HFF-Myc (cell line): ENCODE measurements at places on chromosomes 3 and 15.

DNA sequence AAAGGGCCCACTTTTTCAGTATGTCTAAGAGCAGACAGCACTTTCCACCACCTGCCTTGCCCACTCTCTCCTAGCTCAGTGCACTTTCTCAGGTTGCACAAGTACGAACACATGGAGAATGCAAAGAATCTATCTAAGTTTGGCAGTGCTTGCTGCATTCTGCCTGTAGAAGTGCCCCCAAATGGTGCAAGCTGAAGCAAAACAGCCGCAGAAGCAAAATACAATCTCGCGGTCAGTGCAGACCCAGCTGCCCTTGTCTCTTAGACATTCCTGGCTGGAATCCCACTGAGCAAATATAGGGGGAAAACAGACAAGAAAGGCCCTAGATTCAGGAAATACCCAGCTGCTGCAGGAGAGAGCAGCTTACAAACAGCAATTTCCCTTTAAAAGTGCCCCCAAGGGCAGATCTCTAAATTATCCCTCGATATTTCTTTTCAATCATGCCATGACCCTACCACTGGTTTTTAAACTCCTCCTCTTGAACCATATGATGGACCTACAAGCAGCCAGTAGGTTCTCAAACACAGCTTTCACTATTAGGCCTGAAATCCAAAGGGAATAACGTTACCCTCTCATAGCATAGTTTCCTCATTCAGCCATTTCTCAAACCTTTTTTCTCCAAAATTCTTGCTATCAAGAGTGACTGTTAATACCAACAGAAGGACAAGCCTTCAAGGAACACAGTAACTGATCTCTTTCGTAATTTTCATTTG is 67.0 kb downstream of the TNIK start:
- no peak for DNase-seq

DNA sequence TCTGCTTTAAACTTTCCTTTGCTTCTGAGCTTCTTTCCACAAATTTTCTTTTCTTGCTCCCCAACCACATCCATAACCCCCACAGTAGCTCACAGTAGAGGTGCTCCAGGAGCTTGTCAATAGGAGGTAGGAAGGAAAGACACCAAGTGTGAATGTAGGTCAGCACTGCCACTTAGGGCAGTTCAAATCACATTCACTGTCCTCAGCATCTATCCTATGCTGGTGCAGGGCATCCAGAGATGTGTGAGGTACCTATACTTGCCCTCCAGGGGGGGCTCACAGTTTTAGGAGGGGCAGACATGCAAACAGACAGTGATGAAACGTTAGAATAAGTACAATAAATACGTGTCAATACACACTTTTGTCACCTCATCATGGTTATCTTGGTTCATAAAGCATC is 1.5 kb upstream of the SPSB4 start:
- no peak for DNase-seq

DNA sequence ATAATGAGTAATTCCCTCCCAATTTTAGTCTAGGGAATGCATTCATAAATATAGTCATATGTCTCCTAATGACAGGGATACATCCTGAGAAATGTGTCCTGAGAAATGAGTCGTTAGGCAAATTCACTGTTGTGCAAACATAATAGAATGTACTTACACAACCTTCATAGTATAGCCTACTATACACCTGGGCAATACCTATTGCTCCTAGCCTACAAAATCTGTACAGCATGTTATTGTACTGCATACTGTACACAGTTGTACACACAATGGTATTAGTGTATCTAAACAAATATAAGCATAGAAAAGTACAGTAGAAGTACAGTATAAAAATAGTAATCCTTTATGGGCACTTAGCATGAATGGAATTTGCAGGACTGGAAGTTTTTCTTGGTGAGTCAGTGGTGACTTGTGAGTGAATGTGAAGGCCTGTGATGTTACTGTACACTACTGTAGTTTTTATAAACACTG is 6.6 kb downstream of the DTWD1 start:
- DNase-seq, result peak; percentile 88

- no peak for DNase-seq
Measured at GRCh38 chr15:27365456-27365855, 394.5 kb downstream of the GABRG3 start.

GRCh38 chr15:56667517-56667916 is 65.8 kb downstream of the ZNF280D start:
- no peak for DNase-seq

- DNase-seq, result no peak
Measured at GRCh38 chr15:68843425-68844311, 23.0 kb upstream of the ANP32A start.

DNA sequence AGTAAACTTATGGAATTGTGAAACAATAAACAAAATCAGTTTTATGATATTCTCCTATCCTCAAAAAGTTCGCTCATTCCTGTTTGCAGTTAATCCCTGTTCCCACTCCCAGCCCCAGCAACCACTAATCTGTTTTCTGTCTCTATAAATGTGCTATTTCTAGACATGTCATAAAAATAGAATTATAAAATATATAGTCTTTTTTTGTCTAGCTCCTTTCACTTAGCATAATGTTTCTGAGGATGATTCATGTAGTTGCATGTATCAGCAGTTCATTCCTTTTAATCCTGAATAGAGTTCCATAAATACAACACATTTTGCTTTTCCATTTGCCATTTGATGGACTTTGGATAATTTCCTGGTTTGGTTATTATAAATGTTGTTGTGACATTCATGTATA is 140.0 kb downstream of the KCNAB1 start:
- no peak for DNase-seq

- no peak for DNase-seq
Measured at GRCh38 chr3:70464876-70465275, 152.4 kb upstream of the MDFIC2 start.

DNA sequence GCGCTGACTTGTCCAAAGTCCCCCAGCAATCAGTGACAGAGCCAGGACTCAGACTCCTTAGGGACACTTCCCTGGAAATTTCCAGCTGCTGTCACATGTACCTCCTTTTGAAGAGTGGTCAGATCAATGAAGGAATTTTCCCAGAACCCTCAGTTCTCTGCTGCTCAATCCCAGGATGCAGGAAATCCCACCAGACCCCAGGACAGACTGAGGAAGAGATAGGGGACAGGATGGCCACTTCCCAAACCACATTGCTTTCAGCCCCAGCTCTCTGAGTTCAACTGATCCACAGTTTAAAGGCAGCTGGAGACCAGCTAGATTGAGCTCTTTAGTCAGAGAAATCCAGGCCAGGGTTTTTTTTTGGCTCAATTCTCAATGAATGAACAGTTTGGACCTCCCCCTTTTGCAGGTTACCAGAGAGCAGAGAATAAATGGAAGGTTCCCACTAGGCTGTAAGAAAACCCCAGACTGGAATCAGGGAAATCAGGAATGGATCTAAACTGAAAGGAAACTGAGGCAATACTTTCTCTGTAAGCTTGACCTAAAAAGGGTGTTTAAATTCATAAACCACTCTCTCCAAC is 1.5 kb downstream of the CYP1A1 start:
- DNase-seq, result no peak

GRCh38 chr3:150411546-150411945 is 3.4 kb downstream of the TSC22D2 start:
- DNase-seq, result no peak

DNA sequence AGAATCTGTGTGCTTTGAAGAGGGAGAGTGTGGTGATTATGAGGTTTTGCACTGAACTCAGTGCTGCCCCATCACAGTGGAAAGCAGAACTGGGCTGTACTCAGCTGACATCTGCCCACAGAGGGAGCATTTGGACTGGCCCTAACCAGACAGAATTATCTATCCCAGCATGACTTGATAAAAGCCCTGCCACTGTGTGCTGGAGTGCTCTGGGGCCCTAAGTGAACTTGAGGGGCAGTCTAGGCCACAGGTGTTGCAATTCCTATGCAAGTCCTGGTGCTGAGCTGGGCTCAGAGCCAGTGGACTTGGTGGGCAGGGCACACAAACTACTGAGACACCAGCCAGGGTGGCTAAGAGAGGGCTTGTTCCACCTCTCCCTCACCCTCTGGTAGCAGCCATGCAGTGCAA is 269.2 kb upstream of the CTNNB1 start:
- no peak for DNase-seq

- no peak for DNase-seq
Measured at GRCh38 chr3:193782276-193782647, 189.3 kb downstream of the OPA1 start.

DNA sequence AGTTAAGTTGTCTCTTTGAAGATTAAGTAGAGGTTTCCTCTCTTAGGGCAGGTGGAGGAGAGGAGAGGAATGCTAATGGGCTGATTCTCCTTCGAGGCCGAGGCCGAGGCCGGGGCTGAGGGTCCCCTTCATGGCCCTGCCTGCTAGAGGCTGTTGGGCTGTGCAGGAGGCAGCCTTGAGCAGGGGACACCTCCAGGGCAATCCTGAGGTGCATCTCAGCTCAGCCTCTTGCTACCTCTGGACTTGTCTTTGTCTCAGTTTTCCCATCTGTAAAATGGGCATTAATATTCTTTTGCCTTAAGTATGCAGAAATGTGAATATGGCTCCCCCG is 97.7 kb upstream of the PRR20G start:
- DNase-seq, result no peak

DNA sequence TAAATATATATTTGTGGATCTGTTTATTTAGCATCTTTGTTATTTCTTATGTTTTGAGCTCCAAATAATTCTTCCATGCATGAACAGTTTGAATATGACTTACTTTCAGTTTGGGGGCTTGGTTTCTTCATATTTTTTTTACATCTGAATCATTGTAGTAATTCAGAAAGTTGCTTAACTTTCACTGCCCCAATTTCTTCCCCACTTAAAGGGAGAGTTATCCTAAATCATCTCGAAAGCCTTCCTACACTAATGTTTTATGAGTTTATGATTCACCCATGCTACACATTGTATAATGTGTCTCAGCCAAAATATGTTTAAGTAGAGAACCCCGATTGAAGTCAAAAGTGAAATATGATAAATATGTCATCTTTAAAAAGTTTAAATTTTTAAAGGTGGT is 47.8 kb downstream of the SPRED1 start:
- DNase-seq, result no peak

DNA sequence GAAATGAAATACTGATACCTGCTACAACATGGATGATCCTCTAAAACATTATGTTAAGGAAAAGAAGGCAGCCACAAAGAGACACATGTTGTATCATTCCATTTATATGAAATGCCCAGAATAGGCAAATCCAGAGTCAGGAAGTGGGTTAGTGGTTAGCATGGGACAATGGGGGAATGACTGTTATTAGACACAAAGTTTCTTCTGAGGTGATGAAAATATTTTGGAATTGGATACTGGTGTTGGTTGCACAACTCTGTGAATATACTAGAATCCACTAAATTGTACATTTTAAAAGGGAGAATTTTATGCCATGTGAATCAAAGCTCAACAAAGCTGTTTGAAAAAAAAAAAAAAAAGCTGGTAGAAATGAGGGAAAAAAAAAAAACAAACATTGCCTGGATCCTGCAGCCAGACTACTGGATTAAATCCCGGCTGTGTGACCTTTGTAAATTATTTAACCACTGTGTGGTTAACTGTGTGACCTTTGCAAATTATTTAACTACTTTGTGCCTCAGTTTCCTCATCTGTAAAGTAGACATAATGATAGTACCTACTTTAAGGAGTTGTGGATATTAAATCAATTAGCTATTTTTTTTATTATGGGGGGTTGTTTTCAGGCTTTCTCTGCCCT is 75.6 kb upstream of the PRICKLE2 start:
- no peak for DNase-seq

GRCh38 chr15:58026051-58026450 is 39.5 kb downstream of the ALDH1A2 start:
- DNase-seq, result no peak

- DNase-seq, result no peak
Measured at GRCh38 chr3:81199587-81199986, 561.9 kb downstream of the GBE1 start.

DNA sequence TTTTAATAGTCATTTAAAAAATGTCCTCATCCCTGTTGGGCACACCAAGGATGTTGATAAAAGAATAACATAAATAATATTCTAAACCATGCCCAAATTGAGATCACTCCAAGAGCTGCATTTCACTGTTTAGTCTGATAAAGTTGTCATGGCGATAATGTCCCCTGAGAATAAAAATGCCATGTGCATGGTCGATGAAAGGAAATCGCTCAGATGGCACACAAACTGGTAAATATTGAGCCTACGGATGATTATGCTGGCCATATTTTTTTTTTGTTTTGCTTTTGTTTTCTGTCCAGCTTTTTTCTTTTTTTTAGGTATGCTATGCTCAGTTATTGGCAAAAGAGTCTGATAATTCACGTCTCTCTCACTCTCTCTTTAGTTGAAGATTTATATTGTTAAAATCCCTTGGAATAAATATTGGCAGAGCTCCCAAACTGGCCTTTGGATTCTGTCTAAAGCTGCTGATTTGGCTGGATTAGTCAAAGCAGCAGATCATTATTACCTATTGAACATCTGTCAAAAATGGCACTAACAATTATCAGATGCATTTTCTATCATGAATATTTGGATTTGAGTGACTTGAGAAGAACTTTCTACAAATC is 643.8 kb downstream of the SQOR start:
- DNase-seq, result no peak

- DNase-seq, result no peak
Measured at GRCh38 chr15:39508536-39508935, 72.3 kb upstream of the THBS1 start.

GRCh38 chr3:168096210-168096652 is 507 bp upstream of the GOLIM4 start:
- peak; percentile 85 for DNase-seq

DNA sequence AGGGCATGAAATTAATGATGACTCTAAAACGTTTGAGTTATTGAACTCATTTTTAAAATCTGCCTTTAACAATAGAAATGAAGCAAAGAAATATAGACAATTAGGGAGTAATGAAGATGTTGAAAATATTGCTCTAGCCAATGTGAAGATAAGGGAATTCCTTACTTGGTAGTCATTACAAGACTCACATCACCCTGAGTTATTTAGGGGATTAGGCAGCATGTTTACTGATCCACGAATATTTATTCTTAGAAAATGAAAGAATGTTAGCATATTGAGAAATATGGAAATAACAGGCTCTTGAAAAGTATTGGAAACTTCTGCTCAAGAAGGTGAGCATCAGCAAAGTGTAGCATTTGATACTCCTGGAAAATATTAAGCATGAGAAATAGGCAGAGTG is 398.1 kb upstream of the ARPP21 start:
- DNase-seq, result no peak

- DNase-seq, result no peak
Measured at GRCh38 chr15:36784098-36784670, 204.8 kb downstream of the CDIN1 start.

DNA sequence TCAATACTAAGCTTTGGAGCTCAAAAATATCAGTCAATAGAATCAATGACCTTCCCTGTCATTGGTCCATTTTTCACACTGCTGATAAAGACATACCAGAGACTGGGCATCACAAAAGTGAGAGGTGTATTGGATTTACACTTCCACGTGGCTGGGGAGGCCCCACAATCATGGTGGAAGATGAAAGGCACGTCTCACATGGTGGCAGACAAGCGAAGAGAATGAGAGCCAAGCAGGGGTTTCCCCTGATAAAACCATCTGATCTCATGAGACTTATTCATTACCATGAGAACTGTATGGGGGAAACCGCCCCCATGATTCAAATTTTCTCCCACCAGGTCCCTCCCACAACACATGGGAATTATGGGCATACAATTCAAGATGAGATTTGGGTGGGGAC is 81.9 kb downstream of the ANXA2 start:
- no peak for DNase-seq
